Muscle of arm (tissue), 14 donors: ENCODE measurements at places on chromosomes 5 and 9. TPM values are rescaled to one million over a fixed set of nuclear protein-coding genes. Genes with fewer than 3 reads are reported as not detected.

Gene NR5A1
- not detected for polyA plus RNA-seq

DNA sequence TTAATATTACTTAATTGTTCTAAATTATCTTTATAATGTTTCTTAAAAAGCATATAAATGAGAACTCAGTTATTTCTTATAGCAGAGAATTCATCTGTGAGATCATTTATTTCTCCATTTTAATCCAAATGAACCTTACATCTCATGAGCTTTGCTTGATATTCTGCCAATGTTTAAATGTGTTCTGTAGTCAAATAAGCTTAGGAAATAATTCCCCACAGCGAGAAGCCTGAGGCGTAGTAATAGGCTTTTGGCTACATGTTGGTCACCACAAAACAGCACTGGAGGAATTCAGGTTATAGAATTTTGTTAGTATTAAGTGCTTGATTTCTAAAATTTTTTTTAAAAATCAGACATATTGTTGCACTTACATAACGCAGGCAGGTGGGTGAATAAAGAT is 585.3 kb upstream of the RORB start:
- peak; percentile 2 for DNase-seq

Gene SLC25A46
- polyA plus RNA-seq, result 44.2 TPM

GRCh38 chr5:164475339-164475977 is 970.0 kb downstream of the MAT2B start:
- DNase-seq, result peak; percentile 23

DNA sequence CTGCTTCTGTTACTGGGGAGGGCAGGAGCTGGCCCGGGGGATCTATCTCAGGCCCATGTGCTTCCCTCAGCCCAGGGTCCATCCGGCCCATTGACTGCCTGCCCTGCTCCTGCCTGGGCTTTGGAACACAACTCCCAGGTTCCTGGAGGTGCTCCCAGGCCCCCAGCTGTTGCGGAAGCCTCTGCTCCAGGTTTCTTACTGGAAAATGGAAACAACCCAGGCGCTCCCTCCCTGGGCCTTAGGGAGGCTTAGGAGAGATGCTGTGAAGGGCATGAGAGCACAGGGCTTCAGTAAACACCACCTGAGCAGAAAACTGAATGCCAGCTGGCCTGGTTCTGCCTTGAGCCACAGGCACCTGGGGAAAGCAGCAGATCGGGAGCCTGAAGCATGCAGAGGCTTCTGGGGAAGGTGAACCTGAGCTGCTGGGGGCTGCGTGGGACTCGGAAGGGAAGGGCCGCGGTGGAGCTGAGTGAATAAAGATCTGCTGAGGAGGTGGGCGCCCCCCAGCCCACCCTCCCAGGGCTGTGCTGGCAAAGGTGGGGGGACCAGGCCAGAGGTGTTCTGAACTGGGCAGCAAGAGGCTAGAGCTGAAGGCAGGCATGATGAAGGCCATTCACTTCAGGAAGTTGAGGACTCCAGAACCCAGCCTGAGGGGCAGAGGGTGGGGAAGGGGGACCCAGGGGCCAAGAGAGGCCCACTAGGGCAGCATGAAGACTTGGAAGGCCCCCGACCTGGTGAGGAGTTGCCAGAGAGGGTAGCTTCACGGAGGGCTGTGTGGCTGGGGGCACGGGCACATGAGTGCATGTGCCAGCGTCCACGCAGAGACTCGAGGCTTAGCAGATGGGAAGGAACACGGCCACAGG is 64.8 kb downstream of the SHB start:
- no peak for DNase-seq

GRCh38 chr9:105173306-105173705 is 71.1 kb upstream of the SLC44A1 start:
- DNase-seq, result no peak

DNA sequence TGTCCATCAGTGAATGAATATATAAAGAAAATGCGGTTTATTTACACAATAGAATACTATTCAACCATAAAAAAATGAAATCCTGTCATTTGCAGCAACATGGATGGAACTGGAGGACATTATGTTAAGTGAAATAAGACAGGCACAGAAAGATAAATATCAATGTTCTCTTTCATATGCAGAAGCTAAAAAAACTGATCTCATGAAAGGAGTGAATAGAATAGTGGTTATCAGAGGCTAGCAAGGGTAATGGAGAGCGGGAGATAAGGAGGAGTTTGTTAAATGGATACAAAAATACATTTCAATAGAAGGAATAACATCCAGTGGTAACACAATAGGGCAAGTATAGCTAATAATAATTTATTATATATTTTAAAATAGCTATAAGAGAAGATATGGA is 65.0 kb downstream of the AGTPBP1 start:
- DNase-seq, result no peak
